ENCODE measurements at places on chromosomes 7 and 10.
A peak's percentile ranks its signal among the peaks of the same experiment; 100 is the strongest.

GRCh38 chr10:76149182-76149581 lies 717.8 kb downstream of the LRMDA start:
- no peak for DNase-seq

- DNase-seq: no peak
Measured at GRCh38 chr7:69276011-69276729, 322.1 kb upstream of the AUTS2 start.

DNA sequence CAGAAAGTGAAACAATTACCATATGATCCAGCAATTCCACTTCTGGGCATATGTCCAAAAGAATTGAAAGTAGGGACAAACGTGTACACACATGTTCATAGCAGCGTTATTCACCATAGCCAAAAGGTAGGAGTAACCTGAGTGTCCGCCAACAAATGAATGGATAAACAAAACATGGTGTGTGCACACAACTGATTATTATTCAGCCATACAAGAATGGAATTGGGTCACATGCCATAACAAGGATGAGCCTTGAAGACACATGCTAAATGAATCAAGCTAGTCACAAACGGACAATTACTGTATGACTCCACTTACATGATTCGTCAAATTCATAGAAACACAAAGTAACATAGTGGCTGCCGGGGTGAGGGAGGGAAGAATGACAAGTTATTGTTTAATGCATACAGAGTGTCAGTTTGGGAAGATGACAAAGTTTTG lies 4.1 kb upstream of the OIT3 start:
- DNase-seq: no peak

DNA sequence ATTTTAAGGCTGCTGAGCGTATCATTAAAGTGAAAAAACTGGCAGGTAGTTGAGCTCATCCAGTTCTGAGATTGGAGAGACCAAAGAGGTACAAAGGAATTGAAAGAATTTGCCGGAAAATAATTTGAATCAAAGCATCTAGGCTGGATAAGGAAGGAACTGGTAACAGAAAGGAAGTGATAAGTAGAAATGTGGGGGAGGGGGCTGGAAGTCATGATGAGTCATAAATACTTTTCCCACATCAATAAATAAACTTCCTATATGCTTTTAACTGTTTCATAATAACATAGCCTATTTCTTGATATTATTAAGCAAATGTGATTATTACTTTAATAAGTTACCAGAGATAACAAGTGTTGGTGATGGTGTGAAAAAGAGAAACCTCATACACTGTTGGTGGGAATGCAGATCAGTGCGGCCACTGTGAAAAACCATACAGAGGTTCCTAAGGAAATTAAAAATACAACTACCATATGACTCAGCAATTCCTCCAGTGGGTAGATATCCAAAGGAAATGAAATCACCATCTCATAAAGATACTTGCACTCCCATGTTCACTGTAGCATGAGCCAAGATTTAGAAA lies 27.0 kb downstream of the ZNF438 start:
- no peak for DNase-seq

DNA sequence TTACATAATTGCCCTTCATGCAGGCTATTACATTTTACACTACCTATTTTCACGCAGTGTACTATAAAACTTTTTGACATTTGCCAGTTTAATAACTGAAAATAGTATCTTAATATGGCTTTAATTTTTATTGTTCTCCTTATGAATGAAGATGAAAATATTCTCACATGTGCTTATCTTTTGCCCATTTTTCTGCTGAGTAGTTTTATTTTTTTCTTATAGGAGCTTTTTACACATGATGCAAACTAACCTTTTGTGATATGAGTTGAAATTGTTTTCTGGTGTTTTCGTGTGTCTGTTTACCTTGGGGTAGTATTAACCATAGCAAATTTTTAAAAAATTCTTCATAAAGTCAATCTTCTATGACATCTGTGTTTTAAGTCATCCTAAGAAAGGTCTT lies 26.3 kb downstream of the OR9A2 start:
- no peak for DNase-seq

DNA sequence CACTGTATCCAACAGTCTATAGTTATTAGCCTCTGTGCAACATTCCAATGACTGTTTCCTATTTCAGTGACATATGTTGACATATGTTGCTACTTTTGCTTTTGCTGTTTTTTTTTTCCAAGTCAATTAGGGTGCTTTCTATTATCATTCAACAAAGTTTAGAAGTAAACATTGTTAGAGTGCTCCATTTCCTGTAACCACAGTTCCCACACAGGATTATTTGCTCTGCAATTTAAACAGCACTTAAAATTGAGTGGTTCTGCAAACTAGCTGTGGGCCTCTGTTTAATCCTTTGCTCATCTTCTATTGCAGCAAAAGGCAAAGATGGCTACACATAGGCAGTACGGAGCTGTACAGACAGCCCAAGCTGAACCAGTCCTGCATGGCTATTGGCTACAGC lies 46.5 kb upstream of the PTN start:
- no peak for DNase-seq

DNA sequence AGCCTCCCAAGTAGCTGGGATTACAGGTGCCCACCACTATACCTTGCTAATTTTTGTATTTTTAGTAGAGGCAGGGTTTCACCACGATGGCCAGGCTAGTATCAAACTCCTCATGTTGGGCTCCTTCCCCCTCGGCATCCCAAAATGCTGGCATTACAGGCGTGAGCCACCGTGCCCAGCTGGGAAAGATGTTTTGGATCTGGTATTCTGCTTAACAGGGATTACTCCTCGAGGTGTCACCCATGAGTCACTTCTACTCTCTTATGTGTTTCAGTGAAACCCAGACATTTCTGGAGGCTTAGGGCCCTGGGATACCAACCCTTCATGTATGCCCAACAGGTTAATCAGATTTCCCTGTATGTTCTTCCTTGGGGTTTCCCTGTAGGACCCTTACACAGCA lies 11.8 kb upstream of the OPN4 start:
- no peak for DNase-seq

DNA sequence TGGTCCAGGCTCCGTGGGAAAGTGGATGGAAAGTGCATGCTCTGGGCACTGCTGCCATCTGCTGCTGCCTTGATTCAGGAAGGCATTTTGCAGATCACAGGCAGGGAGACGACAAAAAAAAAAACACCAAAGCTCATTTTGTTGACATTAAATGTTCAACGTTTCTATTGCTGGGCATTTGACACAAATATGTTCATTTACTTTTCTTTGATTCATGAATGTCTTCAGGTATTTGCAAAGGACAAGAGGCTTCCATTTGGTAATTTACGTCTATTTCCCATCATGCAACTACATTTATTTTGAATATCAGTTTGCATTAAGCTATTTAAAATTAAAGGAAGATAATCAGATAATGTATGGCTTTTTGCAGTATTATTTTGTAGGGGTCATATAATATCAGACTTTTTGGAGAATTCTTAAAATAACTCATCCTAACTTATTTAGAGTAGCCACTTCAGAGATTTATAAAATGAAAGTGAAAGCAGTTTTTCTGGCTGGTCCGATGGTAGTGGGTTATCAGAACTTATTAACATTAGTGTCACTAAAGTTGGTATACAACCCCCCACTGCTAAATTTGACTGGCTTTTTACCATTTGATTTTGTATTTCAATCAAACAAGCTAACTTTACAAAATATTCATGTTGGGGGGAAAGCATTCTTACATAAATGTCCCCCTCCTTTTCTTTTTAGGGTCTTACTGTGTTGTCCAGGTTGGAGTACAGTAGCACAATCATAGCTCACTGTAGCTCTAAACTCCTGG lies 65.3 kb downstream of the PDIA4 start:
- DNase-seq: peak; percentile 89
